AG09309 (cell line): ENCODE measurements at places on chromosomes 11 and 22.

DNA sequence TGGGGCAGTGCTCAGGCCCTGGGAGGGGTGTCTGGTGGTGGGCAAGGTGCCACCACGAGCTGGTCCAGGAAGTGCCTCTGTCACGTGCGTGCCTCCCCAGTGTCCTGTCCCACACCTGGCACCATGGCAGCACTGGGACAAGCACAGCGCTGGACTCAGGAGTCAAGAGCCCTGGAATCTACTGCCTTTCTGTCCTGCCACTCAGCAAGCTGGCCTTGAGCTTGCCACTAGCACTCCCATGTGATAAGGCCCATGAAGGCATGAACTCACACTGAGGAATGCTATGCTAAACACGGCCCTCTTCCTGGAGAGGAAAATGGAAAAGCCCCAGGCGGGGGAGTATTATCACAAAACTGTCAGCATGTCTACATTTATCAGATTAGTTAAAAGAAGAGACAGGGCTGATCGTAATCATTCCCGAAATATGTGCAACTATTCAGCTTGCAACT, 50.7 kb upstream of the SLC35C1 start:
- no peak for DNase-seq

- no peak for DNase-seq
These were observed 48.4 kb downstream of the KCNJ4 start for GRCh38 chr22:38406617-38407016.

- DNase-seq = no peak
These were observed 564.2 kb upstream of the ANO5 start for GRCh38 chr11:21628641-21629040.

DNA sequence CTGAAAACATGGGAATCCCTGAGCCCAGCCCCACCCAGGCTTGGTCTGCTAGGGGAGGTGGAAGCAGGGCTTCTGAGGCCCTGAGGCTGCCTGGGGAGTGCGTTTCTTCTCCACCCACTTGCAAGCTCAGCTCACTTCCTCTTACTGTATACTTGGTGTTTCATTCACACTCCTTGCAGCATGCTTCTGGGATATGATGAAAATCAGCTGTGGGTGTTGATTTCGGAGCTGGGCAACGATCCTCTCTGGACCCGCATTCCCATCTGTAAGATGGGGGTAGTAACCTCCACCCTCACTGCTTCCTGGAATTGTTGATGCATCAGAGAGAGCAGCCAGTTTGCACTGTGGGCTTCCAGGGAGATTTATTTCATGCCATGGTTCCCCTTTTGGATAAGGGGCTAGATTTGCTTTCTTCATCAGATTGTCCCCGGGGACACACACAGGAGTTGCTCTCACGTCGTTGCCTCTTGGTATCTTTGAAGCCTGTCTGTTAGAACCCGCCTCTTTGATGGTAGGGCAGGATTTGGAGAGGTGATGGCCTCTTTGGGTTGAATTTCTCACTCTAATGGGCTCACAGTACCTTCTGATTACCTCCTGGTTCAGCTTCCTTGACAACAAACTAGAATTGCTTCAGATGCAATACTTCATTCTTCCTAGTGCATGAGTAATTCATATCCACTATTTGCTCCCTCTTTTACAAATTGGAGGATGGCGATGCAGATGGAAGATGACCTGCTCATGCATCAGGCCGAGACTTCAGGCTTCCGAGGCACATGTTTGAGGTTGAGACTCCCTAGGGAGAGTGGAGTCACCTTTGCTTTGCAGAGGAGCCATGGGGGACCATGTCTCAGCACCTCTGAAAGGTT, 40.4 kb downstream of the BCR start:
- no peak for DNase-seq

GRCh38 chr22:28822930-28823551, 22.7 kb upstream of the XBP1 start:
- no peak for DNase-seq

DNA sequence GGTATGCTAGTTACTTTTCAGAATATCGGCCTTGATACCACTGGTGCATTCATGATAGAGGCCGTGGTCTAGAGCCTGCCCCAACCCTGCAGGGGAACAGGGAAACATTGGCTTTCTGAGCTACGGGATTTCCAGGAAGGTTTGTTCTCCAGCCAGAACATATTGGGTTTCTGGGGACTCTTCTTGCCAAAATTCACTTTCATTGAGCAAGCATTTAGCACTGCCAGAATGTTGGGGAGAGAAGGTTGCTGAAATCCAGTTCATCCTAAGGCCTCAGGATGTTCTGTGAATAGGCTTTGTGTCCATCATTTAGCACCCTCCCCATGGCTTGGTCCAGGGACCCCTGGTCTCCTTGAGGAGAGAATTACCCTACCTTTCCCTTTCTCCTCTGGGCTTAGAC, 36.7 kb downstream of the DRG1 start:
- no peak for DNase-seq

GRCh38 chr11:120316880-120317688, 8.0 kb upstream of the TLCD5 start:
- no peak for DNase-seq

DNA sequence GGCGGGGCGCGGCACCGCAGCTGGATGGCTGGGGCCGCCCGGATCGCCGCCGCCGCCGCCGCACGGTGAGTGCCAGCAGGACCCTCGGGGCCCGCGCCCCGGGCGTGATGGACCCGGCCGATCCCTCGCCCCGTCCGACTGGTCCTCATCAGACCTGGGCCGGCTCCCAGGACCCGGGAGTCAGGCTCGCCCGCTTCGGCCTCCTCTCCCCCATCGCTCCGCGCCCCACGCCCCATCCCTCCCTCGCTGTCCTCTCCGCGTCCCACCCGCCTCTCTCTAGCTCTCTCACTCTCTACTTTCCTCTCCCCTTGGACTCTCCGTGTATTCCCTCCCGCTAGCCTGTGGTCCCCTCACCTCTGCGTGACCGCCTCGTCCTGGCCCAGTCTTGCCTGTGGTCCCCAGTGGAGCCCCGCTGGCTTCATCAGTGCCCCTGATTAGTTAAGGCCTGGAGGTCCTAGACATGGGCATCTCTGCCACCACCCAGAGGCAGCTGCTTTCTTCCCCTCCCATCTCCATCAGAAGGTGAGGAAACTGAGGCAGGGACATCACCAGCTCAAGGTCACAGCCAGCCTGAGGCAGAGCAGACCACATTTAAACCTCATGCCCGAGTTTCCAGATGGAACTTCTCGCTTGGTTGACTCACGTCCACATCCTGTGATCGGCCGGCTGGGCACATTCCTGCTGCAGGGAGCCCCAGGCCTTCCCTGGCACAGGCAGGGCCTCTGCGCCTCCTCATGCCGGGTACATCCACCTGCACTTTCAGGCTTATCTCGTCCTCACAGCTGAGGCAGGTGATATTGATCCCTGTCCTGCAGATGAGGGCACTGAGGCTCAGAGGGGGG, 429 bp downstream of the SLC39A13 start:
- no peak for DNase-seq

DNA sequence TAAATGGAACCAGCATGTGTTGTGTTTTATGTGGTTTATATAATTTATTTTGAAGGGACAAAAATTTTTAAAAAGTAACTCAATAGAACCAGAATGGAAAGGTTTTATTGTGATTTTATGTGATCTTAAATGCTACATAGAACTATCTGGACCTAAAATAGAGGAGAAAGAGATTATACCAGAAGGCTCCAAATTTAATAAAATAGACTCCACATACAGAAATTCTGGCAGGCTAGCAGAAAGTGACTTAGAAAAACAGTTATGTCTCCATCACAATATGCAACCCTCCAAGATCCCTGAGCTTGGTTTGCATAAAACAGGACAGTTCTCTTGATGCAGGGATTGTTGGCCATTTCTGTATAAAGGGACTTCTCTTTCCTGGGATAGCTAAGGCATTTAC, 107.9 kb downstream of the BBOX1 start:
- DNase-seq = no peak

- DNase-seq = no peak
These were observed 201.9 kb downstream of the DDX10 start for GRCh38 chr11:108866781-108867180.

DNA sequence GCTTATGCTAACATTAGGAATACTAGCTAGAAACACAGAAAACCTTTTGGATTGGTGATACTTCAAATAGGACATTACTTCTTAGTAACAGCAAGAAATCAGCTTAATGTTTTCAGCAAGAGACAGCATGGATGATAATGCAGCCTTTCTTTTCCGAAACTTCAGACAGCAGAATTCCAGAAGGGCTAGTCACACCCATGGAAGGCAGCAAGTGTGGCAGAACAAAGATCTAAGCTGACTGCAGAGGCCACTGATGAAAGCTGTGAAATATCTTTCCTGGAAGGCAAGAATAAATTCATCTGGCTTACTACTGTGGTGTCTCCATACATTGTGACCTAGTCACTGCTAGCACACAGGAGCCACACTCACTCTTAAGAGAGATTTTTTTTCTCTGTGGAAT, 100.3 kb downstream of the CCDC83 start:
- DNase-seq = no peak

- DNase-seq = no peak
These were observed 205.7 kb upstream of the NAV2 start for GRCh38 chr11:19506816-19507486.

- no peak for DNase-seq
These were observed 81.4 kb upstream of the AKIP1 start for GRCh38 chr11:8829556-8829955.

DNA sequence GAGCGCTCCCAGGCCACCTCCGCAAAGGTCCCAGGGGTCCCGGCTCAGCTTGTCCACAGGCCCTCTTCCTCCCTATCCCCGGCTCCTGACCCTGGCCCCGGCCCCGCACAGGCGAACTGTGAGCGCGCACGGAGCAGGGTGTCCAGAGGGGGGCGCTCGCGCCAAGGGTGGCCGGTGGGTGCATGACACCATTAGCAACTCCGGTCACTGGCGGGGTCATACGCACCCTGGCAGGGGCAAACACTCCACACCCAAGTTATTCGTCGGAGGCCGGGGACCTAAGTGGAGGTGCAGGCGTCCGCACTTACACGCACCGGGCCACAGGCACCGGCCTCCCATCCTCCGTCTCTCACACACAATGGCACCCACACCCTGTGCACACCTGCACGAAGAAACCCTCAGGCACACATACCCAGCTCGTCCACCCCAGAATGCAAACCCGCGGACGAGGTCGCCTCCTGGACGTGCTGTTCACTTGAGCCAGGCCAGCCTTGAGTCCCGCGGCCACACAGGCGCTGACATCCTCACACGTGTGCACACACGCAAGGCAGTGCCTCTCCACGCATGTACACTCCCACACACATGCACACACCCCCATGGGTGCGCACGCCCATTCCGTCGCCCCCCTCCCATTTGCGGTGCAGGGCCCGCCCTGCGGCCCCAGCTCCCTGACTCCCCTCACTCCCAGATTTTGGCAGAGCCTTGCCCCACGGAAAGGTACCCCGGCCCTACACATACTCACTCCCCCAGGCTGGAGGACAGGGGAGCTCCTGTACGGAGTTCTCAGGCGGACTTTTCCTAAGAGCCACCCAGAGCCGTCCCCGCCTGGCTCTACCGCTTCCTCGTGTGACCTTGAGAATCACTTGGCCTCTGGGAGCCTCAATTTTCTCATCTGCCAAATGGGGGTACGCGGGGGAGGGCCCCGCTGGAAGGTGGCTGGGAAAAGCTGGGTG, at the start of gene RASGRP2:
RASGRP2 (minus strand) TSS at position 552 of the 953 bp plus-strand sequence. CDS start 1,276 bp downstream, outside the sequence.
- DNase-seq = no peak

DNA sequence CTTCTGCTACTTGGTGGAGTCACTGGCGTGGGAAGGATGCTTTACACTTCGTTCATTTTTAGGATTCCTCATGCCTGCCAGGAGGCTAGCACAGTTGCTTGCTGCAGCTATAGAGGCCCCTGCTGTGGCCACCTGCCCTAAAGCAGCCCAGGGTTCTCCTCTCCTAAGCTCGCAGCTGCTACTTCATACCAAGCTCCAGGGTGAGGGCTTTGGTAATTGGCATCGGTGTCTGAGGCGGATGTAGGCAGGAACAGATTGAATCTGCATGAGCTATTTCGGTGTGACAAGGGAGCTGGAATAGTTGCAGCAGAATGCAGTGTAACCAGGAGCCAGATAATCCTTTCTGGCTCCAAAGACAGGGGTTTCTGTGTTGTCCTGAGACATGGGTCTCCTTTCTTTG, 133.1 kb downstream of the MICAL2 start:
- no peak for DNase-seq

DNA sequence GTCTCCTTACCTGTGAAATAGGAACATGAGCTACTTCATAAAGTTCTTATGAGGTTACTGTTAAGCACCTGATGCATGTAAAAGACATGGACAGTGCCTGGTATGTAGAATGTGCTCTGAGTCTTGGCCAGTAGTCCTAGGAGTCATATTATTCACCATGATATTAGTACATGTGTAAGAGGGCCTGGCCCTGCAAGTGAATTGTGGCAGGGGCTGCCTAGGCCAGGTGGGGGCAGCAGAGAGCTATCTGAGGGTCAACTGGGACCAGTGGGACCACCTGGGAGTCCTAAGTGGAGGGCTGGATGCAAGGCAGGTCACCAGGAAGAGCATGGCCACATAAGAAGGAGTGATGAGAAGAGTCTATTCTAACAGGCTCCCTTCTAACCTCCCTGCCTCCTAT, 529.5 kb downstream of the SOX6 start:
- no peak for DNase-seq

DNA sequence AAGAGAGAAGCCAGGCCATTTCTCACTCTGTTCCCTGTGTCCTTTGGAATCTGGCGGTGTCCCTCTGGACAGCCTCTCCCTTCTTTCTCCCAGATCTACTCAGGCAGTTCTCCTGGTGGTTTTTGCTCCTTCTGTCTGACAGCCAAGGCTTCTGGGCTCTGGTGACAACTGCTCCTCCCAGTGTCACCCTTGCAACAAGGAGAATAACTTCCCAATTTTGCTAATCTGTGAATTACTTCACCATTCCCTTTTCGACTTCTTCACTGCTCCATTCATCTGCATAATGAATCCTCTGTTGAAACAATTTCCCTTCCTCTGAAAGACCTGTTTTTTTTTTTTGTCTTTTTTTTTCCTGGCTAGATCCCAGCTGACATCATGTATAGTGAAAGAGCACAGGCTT, 56.3 kb upstream of the PDE3B start:
- no peak for DNase-seq

DNA sequence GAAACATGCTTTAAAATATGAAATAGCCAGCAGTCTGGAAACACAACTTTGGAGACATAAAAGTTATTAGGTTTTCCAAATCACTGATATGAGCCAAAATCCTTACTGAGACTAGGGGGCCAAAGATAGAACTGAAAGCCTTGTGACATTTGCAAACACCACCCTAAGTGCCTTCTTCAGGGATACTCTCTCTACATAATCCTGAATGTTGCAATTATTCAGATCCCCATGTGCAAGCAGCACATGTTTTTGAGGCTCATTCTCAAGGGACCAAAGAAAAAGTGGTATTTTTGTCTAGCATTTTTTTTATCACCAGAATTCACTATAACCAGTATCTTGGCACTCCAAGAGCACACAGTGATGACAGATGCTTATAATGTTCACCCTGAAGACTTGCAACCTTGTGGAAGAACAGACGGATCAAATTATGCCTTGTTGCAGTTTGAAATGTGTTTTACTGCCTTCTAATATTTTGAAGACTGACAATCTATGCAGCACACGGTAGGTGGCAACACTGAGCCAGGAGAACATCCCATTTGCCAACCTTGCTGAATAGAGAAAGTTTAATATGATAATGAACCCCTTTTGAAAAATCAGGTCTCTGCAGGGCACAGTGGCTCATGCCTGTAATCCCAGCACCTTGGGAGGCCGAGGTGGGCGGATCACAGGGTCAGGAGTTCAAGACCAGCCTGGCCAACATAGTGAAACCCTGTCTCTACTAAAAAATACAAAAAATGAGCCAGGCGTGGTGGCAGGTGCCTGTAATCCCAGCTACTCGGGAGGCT, 78.5 kb downstream of the PLEKHA7 start:
- DNase-seq = no peak
